ENCODE measurements at places on chromosomes 3 and 15. TPM values are rescaled to one million over a fixed set of nuclear protein-coding genes. Genes with fewer than 3 reads are reported as not detected.

DNA sequence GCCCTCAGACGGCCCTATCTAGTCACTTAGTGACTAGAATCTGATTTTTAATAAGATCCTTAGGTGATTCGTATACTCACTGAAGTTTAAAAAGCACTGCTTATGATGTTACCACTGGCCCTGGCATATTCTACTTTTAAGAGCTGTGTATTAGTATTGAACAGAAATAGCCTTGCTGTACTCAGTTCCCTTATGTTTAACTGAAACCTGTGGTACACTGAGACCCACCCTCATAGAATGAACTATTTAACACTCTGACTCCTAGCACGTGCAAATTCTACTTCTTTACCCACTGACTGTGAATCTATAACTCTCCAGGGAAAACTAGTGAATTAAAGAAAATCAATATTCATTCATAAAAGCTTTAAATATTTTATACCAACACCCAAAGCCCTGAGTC, 108.9 kb downstream of the CCNL1 start:
- no peak for DNase-seq

Gene TMC3
- total RNA-seq, result not detected

Gene PDZRN3
- total RNA-seq, result 130 TPM

DNA sequence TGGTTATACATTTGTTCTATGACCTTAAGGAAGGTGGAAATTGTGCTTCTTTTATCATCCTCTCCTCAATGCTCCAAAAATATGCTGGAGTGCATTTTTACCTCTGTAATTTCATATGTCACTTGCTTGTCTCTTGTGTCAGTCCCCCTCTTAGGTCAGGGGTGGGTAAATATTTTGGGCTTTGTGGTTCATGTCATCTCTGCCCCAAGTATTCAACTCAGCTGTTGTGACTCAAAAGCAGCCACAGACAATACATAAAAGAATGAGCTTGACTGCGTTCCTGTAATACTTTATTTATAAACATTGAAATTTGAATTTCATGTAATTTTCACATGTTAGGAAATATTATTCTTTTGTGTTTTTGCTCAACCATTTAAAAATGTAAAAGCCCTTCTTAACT, 60.4 kb upstream of the SLC24A5 start:
- DNase-seq, result no peak

Gene GNAT1
- total RNA-seq, result not detected

GRCh38 chr15:38076786-38077185, 142.3 kb downstream of the TMCO5A start:
- peak; percentile 68 for DNase-seq

GRCh38 chr3:154015307-154015706, 105.9 kb upstream of the ARHGEF26 start:
- DNase-seq, result no peak

GRCh38 chr3:49295489-49296058, 18.5 kb upstream of the C3orf62 start:
- peak; percentile 73 for DNase-seq

DNA sequence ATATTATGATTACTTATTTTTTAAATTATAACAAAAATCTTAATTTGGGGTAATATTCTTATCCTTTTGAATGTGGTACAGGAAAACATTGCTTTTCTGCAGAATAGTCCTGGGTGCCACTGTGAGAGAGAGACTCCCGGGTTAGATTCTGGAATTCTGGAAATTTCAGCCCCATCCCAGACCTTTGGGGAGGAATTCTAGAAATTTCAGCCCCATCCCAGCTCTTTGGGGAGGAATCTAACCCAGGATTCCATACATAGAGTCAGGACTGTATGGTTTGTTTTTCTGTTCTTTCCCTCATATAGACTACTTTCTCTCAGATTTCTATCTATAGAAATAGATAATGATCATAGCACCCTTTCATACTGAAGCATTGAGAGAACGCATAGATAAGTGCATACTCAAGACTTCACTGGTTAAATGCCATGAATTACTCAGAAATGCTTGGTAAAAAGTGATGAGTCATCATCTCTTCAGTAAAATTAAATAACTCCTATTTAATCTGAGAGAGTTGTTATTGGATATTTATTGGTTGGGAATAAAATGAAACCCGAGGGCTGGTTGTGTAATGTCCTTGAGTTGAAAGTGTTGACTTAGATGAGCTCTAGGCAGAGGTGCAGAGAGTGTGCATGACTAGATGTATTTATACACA, 8.3 kb downstream of the EIF2AK4 start:
- no peak for DNase-seq

DNA sequence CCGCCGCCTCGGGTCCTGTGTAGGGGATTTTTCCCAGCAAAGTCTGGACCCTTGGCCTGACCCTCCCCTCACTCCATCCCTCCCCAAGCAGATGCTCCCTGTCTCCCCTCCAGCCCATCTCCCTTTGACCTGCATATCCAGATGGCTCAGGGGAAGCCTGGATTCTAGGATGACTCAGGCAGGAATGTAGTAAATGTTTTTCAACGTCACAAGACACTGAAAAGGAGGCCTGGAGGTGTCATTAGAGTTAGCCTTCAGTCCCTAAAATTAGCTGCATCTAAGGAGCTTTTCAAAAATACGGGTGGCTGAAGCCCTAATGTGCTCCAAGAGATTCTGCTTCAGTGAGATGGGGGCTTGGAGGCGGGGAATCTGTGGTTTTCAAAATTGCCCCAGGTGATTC, 7.2 kb downstream of the ACAN start:
- no peak for DNase-seq

- no peak for DNase-seq
Observed at GRCh38 chr3:139557041-139557440, 17.5 kb upstream of the RBP1 start.

- no peak for DNase-seq
Observed at GRCh38 chr15:46872981-46873330, 844.3 kb upstream of the SEMA6D start.

GRCh38 chr3:136860541-136860940, 1.5 kb upstream of the NCK1 start:
- no peak for DNase-seq

DNA sequence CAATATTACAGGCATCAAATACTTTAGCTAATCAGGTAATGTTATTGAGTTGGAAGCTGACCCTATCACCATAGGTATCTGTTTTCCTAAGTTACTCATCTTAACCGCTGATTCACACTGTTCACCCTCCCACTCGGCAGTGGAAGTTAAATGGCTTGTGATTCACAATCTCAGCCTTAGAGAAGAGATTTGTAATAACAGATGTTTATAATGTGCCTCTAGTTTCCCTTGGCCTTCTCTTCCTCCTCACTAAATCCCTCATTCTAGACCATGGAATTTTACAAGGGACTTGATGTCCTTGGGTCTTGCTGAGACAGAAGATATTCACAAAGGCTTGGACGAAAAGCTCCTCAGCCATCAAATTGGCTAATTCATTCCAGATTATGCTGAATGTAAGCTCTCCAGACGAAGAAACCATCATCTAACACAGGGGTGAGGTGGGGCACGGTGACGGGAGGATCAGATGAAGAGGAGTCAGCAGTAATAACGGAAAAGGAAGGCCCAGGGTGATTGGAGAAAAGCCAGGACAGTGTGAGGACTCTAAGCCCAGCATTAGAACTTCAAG, 931.7 kb downstream of the MCTP2 start:
- DNase-seq, result no peak

DNA sequence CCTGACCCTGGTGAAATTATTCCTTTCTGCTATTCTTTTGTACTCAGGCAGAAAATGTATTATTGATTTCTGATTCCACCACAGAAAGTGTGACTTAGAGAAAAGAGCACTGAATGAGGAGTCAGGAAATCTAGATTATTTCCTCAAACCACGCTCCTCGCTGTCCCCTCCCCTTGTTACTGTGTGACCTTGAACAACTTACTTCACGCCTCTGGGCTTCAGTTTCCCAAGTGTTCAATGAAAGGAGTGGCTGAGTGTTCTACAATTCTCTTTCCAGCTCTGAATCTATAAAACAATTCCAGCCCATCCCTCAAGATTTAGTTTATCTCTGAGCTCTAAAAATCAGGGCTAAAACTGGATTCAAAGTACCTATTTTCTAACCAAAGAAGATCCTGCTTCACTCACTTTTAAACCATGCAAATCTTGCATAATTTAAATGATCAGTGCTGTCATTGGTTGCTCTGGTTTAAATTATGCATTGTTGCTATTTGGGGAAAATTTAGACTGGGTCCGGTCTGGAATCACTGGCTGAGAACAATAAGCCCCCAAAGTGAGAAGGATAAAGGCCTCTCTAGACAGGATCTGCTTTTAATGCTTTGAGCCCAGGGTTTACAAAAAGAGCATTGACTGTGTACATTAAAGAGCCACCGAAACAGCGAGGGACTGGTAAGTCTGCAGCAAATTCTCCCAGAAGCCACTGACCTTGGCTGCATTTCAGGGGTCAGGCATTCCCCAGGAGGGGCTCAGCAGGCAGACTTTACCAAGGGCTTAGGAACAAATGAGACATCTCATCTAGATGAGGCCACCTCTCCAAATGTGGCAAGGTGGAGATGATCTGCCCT, 3.2 kb downstream of the TNIK start:
- no peak for DNase-seq

Gene P2RY14
- 3.9 TPM for total RNA-seq
